ENCODE measurements at places on chromosomes 12 and 14. TPM values are rescaled to one million over a fixed set of nuclear protein-coding genes. Genes with fewer than 3 reads are reported as not detected.

- DNase-seq = no peak
Observed at GRCh38 chr12:122819209-122819785, 16.0 kb upstream of the HIP1R start.

The CABP1 gene
- 7.0 TPM for total RNA-seq

DNA sequence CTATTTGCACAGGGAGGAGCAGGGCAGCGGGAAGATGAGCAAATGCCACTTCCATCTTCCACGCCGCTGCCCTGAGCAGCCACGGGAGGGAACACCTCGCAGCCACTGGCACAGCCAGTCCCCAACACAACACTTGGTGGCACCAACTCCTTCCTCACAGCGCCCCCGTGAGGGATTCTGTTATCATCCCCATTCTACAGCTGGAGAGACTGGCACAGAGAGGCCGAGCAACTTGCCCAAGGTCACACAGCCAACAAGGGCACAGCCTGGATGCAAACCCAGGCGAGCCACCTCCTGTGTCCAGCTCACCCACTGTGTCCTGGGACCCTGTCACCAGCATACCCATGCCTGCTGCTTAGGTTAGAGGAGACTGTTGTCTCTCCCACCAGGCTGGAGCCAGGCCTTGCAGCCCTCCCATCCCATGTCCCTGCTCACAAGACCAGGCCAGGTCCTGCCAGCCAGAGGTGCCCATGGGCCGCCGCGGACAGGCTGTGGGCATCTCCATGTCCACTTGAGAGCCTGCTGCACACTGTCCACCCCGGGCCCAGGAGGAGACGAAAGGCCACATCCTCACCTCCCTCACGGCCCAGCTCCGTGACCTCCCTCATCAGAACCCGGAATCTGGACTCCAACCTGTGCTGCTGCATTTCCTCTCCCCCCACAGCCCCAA is 57.0 kb downstream of the NCOR2 start:
- peak; percentile 89 for DNase-seq

DNA sequence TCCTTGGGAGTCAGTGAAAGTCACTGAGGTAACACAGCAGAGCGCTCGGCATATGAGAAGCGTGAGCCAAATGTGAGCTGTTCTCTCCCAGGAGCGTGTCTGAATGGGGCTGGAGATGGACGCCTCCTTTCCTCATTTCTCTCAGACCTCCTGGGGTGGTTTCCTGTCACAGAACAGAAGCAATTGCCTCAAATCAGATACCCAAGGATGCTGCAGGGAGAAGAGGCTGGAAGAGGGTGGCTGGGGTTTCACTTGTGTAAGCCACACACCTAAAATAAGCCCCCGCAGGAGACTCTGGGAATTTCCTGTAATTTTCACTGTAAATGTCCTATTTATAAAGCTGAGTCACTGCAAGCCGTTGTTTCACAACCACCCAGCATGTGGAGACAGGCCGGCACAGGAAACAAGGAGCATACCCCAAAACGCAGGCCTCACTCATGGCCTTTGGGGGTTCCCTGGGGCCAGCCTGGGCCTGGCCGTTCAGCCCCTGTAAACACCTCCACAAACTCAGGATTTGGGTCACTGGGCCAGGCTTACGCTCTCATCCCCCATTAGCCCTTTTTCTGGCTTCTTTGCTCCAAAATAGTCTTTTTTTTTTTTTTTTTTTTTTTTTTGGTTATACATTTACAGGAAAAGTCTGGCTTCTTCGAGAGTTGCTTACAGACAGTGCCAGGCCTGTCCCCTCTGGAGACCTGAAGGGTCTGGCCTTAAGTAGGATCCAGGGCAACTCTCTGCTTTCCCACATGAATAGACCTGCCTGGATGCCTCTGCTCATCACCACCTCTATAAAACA is 55.3 kb downstream of the VCPKMT start:
- DNase-seq = peak; percentile 25

DNA sequence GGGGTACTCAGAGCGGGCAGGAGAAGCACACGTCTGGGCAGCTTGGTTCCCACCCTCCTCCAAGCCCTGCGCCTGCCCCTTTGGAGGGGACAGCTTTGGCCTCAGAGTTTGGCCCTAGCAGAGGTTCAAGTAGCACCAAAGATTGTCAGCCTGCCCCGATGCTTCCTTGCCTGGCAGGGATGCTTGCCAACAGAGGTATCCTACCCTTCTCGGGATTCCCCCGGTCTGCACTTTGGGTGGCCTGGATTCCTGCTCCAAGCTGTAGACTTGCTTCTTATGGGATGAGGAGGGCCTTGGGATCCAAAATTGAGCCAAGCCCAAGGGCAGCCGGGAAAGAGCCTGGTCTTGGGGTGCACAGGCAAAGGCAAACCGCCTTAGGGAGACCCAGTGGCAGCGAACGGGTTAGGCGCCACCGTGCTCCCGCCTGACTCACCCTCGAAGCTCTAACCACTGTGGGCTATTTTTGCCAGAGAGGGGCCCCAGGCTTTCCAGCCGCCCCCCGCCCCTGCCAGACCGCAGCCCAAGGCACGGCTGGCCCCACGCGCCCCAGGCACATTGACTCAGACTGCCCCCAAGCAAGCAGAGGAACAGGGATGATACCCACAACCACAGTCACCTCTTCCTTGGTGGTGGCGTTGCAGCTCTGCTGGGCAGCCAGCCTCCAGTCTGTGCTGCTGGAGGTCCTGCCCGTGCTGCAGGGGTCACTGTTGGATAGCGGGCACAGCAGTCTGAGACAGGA is 847 bp upstream of the WNT10B start:
- DNase-seq = no peak

DNA sequence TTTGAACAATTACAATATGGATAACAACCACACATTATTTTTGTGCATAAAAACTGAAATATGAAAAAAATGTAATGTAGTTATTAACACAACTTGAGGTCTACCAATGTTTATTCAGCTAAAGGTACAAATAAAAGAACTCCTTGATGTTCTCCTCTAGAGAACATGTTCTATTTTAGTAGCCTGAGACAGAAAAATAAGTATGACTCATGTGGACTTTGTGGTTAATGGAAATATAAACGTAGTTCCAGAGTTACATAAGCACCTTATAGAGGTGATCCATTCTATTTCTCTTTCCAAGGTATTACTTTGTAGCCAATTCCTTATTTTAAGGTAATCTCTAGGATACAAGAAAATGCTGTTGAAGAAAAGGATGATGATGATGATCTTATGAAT is 25.7 kb downstream of the ALKBH1 start:
- DNase-seq = no peak

The MYO1H gene
- total RNA-seq = not detected

DNA sequence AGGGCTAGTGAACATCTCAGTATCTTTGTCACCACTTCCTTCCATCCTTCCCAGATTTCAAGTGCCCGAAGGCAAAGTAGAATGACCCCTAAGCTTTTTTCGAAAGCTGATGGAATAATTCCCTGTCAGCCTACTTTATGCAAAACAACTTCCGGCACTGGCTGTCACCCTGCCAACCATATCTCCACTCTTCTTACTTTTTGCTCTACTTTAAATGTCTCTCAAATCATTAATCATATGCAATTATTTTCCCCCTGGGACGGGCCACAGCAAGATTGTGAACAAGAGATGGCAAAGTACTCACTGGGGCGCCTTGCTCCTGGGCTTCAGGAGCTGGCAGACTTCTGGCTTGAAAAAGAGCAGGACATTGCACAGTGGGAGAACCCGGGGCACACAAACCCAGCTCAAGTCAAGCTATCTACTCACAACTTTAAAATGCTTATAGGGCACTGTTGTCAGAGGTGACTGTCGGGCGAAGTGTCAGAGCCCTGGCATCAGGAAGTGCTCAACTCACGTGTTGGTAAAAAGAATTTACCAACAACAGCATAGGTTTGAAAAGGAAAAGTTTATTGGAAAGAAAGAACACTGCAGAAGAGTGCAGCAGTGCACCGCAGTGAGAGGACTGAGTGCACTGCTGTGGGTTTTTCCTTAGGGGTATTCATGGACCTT is 373.5 kb downstream of the PAWR start:
- DNase-seq = no peak

DNA sequence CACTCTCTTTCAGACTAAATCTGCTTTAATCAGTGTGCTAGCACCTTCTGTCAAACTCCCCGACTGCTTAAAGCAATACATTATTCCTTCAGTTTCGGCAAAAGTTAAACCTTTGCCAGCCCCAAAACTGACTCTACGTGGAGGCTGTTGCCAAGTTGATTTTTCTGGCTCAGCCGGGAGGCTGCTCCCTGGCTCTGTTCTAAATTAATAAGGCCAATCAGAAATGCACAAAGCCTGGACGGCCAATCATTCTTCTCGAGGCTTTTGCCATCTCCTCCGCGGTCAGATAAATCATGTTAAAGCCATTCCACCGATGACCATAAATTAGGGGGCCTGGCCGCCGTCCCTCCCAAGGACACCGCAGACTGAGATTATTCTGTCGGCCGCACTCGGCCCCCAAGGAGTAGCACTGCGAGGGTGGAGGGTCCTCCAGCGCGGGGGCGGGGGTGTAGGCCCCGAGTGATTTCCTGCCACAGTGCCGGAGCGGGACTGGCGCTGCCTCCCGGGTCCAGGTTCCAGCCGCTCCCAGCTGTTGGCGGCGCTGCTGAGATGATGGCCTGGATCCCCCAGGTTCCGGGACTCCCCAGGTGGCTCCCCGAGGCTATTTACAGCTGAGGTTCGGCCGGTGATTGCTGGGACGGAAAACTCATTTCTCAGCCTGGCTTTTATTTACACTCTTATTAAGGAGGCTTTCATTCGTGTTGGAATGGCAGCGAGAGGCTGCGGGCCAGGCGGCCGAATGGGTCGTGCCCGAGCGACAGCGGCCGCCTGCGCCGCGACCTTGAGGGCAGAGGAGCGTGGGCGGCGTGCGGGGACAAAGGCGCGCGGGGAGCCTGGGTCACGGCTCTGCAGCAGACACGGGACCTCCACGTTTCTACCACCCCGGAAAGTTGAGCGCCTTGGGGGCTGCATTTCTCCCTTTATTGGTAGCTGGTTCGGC is 165.1 kb downstream of the MON2 start:
- DNase-seq = peak; percentile 84
